NT2/D1 (cell line): ENCODE measurements at places on chromosomes 12 and 14.

GRCh38 chr14:67187826-67188225 is 1.4 kb upstream of the GARIN2 start:
- DNase-seq = no peak

- DNase-seq = no peak
Measured at GRCh38 chr14:68598621-68599447, 194.0 kb downstream of the ZFP36L1 start.

- DNase-seq = no peak
Measured at GRCh38 chr12:70648191-70648590, 11.0 kb upstream of the PTPRB start.

DNA sequence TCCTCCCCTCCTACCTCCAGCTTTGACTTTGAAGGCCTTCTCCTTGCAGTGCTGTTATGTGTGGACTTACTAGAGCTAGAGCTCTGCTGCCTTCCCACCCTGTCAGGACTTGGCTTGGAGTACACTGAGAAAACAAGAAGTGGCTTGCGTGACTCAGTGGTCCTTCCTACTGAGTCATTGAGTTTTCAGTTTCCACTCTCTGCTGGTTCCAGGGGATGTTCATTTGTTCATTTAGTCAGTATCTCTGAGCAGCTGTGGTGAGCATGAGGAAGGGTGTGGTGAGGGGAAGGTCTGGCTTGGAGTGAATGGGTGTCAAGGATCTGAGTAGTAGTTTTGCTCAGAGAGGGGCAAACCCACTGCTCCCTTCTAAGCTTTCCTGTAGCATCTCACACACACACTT is 17.2 kb upstream of the ELK3 start:
- DNase-seq = no peak

DNA sequence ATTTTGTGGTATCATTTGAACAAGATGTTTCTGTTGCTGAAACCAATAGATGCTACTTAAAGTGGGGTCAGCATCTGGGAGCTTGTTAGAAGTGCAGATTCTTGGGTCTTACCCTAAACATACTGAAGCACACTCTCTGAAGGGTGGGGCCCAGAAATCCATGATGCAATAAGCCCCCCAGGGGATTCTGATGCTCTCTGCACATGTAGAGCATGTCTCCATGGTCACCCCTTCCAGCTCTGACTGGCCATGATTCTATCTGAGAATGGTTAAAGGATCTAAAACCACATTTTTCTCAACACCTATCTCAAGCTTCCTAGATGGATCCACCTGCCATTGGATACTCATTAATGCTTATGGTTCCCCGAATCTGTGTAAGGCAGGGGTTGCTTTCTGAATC is 20.4 kb downstream of the JDP2 start:
- DNase-seq = no peak

DNA sequence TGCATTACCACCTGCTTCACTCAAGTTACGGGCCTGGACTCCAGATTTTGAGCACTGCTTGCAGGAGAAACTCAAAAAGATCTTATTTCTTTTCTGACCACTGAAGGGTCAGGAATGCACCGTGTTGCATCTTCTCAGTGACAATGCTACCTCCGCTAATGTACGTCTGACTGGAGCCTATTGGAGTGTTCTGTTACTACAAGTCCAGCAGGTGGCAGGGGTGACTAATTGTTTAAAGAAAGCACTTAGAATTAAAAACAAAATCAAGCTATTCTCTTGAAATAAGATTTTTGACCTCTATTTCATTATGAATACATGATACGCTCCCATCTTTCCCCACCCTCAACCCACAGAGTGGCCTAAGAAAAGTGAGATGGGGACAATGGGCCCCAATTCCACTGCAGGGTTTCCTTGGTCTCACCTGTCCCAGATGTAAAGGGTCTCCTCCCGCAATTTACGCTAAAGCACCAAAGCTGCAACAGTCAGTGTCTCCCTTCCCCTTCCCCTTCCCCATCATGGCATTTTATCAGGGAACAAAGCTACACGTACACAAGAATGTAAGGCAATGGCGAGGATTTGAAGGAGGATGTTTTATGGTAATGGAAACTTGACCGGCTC is 2.2 kb downstream of the TBPL2 start:
- DNase-seq = peak; percentile 8

DNA sequence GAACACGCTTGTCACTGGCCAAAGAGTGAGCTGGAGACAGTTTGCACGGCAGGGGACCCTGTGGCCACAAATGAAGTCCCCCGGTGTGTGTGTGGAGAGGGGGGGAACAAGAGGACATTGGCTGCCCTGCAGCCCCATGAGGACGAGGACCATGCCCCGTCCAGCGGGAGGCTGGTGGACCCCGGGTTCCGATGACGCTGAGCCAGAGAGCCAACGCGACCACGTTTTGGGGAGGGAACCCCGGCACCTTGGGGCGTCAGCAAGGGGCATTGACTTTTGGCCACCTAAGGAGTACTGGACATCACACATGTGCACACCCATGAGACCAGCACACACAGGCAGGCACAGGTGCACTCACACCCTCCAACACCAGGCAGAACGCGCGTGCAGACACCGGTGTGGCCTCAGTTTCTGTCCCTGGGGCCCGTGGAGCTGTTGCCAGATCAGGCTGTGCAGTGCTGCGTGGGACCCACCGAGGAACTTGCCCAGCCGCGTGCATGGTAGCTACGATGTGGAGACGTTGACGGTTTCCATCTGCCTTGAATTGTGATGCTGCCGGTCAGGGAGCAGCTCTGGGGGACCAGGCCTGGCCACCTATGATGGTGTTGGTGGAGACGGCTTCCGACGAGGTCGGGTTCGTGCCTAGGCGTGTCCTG is 26.5 kb downstream of the NOC4L start:
- no peak for DNase-seq
